Urinary bladder (tissue), 4 donors: ENCODE measurements at places on chromosomes 7 and 10. TPM values are rescaled to one million over a fixed set of nuclear protein-coding genes. Genes with fewer than 3 reads are reported as not detected.

GRCh38 chr7:97390915-97391593 lies 273.6 kb downstream of the SDHAF3 start:
- no peak for DNase-seq

DNA sequence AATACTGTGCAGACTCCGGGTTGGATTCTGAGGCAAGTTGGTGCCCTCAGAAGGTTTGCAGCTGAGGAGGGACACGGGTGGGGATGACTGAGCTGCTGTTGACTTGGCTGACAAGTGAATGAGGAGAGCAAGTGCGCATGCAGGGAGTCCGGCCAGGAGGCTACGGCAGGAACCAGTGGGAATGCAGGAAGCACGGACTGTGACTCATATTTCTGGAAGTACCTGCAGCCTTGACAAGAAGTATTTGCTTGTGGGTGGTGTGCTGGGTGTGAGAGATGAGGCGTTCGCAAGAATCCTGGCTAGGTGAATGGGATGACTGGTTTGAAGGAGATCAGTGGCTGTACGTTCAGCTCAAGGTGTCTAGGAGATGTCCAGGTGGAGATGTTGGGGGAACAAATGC lies 30.8 kb upstream of the FXYD4 start:
- no peak for DNase-seq

The DNA2 gene
- 16.8 TPM for total RNA-seq

- DNase-seq, result no peak
Measured at GRCh38 chr7:99137411-99138180, 6.3 kb downstream of the SMURF1 start.

The SPAG6 gene
- total RNA-seq, result 0.37 TPM

DNA sequence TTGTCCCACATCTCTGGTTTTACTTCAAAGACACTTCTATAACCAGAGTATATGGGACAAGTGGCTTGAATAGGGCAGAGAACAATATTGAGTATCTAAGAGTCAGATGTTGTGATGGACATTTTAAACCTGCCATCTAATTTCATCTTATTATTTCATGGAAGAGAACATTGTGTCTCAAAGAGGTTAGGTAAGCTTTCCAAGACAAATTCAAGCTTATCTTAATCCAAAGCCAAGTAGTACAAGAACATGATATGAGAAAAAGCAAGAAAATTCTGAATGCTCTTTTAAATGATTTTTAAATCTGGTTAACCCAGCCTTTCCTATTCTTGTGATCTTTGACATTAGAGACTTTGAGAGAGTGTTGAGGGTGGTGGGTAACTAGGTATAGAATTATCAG lies 65.3 kb upstream of the ZNF804B start:
- DNase-seq, result no peak

The FOXI2 gene
- total RNA-seq, result not detected

GRCh38 chr10:118234683-118235082 lies 107.4 kb downstream of the FAM204A start:
- no peak for DNase-seq

- no peak for DNase-seq
Measured at GRCh38 chr7:158107806-158108205, 479.8 kb downstream of the PTPRN2 start.

DNA sequence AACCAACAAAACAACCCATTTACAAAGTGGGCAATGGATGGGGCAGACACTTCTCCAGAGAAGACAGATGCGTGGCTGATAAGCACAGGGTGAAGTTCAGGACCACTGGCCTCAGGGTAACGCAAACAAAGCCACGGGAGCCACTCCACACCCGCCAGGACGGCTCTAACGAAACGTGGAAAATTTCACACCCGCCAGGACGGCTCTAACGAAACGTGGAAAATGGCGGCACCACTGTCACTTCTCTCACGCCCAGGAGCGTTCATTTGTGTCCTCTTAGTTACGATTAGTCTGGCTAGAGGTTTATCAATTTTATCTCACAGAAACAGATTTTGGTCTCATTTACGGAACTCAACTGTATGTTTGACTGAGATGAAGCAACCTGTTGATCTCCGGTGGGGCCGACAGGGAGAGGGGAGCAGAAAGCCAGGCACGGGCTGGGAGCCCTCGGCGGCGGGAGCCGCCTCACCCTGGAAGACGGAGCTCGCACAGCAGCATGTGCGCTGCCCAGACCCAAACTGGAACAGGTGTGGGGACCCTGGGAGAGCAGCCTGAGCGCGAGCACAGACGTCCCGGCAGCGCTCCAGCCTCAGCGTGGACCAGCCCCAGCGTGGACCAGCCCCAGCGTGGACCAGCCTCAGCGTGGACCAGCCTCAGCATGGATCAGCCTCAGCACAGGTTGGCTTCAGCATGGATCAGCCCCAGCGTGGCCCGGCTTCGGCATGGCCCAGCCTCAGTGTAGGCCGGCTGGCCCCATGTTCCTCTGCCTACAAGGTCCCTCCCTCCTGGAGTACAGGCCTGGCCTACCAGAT lies 243.5 kb downstream of the MAD1L1 start:
- no peak for DNase-seq

DNA sequence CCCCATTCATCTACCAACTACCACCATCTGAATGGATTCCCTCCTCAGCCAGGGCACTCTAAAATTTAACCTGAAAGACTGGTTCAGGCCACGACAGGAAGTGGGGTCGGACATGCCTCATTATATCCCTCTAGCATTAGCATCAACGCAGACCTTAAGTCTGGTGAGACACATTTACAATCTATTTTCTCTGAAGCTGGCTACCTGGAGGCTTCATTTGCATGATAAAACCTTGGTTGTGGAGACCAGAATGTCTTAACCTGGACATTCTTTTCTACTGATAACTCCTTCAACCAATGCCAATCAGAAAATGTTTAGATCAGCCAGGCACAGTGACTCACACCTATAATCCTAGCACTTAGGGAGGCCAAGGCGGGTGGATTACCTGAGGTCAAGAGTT lies 42.3 kb downstream of the SVOPL start:
- no peak for DNase-seq

DNA sequence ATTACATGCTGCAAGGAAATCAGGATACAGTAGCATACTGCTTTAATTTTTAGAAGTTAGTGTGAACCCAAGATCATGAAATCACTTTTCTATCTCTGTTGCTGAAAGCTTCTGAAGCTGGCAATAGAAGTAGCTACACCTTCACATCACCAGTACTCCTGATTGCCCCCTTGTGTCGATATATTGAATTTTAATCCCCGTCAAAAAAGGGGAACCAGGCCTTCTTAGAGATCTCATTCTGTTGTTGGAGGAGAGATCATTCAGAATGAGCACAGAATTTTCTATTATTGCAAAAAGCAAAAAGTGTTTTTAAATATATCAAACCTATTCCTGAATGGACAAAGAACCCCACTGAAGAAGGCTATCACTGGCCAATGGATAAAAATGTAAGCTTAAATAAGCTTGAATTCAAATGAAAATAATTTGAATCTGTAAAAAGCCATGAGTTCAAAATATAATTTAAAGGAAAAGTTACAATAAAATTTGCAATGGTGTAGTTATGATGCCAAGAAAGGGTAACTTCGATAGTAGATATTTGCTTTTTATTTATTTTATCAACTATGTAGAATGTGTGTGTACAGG lies 39.7 kb upstream of the TEX47 start:
- no peak for DNase-seq

DNA sequence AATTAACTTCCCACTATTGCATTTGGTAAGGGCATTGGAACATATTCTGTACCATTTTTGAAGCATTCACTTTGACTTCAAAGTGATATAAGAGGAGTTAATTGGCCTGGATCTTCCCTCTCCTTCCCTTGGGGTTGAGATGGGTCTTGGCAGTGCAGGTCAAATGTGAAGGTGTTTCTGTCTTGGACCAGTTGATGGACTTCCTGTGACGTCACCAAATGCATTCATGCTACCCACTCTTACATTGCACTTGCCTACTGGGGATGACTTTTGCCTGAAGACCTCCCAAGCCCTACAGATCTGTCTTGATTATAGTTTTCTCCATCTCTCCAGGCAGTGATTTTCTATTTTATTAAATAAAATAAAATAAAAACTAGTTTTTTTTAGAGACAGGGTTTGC lies 221.5 kb downstream of the BUB3 start:
- no peak for DNase-seq

The FASTK gene
- 42.4 TPM for total RNA-seq

The NPY gene
- total RNA-seq, result 4.3 TPM

DNA sequence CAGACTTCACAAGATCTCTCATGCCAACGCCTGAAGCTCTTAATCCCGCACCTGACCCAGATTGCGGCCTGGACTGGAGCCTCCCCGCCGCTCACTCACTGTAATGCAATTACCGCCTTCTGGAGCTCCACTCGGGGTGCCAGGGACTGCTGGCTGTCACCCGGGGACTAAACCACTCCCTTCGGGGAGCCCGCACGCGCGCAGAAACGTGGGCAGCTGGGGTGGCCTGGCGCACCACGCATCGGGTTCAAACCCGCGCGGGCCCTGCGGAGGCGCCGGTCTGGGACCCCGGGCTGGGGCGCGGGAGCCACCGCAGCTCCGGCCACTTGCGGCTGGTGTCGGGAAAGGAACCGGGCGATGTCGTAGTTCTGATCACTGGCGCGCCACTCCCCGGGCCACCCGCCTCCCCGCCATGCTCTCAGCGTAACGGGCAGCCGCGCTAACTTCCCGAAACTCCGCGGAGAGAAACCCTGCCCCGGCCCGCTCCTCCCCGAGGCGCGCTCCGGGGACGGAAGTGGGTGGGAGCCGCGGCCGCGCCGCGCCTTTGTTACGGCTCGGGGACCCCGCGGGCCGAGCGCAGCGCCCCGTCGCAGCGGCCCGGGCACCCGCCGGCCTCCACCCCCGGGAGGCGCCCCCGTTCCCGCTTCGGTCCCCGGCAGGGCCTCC lies 100.3 kb upstream of the SVIL start:
- no peak for DNase-seq
